ENCODE measurements at places on chromosomes 12 and 14. TPM values are rescaled to one million over a fixed set of nuclear protein-coding genes. Genes with fewer than 3 reads are reported as not detected.

- no peaks in the 10 kb centered on the region for H3K27me3 ChIP-seq
- peaks cover 8% of the 10 kb centered on the region for H3K4me1 ChIP-seq
- no peaks in the 10 kb centered on the region for H3K36me3 ChIP-seq
- peak within 1 kb of the TSS; percentile 49 for H3K4me3 ChIP-seq
- H3K27ac ChIP-seq: peak within 1 kb of the TSS; percentile 95
These were observed at the start of gene ZC3H10 for GRCh38 chr12:56117778-56118687. Gene ZC3H10, plus strand, starts transcription at chr12:56118266. Its CDS starts 2,297 bp downstream, at chr12:56120563.

GRCh38 chr14:56219666-56220413 is 101.6 kb downstream of the PELI2 start:
- no peaks in the 10 kb centered on the region for H3K27me3 ChIP-seq
- no peak overlapping the region for H3K4me3 ChIP-seq
- no peaks in the 10 kb centered on the region for H3K4me1 ChIP-seq
- H3K36me3 ChIP-seq: no peaks in the 10 kb centered on the region
- no peak overlapping the region for H3K27ac ChIP-seq

DAO gene
- total RNA-seq: 2.2 TPM

GRCh38 chr14:77979666-77980351 is 179.9 kb downstream of the ADCK1 start:
- DNase-seq: no peak
- H3K4me1 ChIP-seq: no peaks in the 10 kb centered on the region
- H3K27me3 ChIP-seq: no peaks in the 10 kb centered on the region
- H3K4me3 ChIP-seq: no peak overlapping the region

TEX52 gene
- total RNA-seq: not detected

All from colonic mucosa (tissue), 4 donors.